ENCODE measurements at places on chromosomes 1 and 21.

DNA sequence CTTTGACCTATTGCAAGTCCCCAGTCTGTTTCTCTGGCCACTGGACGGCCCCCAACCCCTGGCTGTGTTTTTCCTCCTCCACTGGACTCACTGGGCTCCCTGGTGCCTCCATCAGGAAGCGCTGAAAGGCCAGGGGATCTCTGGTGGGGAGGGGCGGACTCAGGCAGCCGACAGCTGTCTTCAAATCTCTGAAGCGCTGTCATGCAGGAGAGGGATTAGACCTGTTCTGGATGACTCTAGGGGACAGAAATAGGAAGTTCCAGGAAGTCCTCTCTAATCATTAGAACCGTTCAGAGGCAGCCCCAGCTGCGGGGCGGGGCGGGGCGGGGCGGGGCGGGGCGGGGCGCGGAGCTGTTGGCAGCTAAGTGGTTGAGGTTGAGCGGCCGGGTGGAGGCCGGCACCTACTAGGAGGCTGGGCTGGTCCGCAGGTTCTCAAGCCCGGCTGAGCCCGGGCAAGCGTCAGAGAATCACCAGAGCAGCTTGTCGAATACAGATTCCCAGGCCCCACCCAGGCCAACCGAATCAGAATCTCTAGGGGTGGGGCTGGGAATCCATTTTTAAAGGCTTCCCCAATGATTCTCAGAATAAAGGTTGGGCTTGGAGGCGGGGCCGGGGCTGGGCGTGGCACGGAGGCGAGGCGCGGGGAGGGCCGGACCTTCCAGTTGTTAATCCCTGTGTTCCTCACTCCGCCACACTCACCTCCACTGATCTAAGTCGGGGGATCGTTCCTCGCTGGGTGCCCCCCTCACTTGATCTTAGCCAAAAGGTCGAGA lies 11.4 kb upstream of the PHLDA3 start:
- peak; percentile 45 for DNase-seq

GRCh38 chr1:41936107-41936506 lies 17.4 kb upstream of the HIVEP3 start:
- DNase-seq = no peak

GRCh38 chr1:56382929-56383328 lies 196.4 kb downstream of the PLPP3 start:
- DNase-seq = no peak

- no peak for DNase-seq
Measured at GRCh38 chr1:9746651-9747050, 77.1 kb downstream of the CLSTN1 start.

DNA sequence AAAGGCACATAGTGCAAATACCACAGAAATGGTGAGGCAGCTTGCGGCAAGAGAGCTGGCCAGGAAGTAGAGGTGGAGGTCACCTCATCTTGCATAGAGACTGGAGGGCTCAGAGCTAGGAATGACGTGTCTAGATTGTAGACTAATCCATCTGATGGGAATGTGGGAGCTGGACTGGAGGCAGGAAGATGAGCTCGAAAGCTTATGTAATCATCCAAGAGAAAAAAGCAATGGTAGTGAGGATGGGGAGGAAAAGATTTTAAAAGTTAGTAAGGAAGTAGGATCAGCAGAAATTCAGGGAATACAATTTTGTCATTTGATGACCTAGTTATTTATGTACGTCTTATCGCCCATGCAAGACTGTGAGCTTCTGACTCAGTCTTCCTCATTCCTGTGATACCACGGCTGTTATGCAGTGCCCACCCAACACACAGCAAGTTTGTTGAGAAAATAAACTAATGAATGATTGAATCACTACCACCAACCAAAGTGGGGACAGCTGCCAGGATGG lies 123.9 kb downstream of the RRAGC start:
- no peak for DNase-seq

DNA sequence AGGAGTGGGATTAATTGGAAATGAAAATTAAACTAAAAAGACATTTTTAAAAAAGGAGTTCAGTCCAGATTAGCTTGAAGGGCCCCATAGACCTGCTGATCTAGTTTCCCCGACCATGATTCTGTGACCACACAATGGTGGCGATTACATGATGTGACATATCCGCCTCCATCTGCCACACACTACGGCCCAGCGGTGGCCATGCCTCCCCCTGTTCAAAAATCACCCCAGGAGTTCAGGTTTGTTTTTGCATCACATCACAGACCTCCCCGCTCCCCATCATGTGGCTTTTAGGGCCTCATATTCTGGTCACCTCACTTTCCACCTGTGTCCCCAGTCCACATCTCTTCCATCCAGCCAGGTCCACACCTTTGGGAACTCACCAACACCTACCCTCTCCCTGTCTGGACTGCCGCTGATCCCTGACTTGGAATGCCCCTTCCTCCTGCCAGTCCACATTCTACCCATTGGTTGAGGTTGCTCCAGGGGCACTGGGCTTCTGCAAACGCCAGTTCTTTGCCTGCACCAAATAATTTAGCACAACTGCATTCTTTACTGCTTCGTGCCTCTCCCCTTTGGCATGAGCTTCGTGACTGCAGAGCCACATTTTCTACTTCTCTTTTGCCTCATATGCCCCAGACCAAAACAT lies 38.9 kb downstream of the CD247 start:
- DNase-seq = no peak

DNA sequence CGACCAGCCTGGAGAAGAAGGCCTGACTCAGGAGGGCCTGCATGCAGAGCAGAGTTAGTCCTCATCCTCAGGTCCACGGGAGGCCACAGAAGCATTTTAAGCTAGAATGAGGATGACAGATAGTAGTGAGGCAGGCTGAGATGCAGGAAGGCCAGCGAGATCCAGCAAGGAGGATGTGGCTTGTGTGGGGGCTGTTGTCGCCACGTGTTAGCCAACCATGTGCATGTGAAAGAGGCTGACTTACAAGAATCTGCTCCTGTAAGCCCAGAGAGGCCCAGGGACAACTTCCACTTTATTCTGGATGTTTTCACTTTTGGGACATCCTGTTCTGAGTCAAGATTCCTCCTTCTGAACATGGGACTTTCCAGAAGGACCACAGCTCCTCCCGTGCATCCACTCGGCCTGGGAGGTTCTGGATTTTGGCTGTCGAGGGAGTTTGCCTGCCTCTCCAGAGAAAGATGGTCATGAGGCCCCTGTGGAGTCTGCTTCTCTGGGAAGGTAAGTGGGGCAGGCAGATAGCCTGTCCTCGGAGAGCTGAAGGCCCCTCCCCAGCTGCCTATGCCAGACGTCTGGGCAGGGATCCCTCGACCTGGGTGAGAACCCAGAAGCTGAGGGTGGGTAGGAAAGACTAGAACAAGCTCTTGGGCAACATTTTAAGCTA lies at the start of gene SLAMF8:
Gene SLAMF8, plus strand, starts transcription at position 433 of the 661 bp plus-strand sequence. Its CDS starts 26 bp downstream, at position 459.
- peak; percentile 38 for DNase-seq

DNA sequence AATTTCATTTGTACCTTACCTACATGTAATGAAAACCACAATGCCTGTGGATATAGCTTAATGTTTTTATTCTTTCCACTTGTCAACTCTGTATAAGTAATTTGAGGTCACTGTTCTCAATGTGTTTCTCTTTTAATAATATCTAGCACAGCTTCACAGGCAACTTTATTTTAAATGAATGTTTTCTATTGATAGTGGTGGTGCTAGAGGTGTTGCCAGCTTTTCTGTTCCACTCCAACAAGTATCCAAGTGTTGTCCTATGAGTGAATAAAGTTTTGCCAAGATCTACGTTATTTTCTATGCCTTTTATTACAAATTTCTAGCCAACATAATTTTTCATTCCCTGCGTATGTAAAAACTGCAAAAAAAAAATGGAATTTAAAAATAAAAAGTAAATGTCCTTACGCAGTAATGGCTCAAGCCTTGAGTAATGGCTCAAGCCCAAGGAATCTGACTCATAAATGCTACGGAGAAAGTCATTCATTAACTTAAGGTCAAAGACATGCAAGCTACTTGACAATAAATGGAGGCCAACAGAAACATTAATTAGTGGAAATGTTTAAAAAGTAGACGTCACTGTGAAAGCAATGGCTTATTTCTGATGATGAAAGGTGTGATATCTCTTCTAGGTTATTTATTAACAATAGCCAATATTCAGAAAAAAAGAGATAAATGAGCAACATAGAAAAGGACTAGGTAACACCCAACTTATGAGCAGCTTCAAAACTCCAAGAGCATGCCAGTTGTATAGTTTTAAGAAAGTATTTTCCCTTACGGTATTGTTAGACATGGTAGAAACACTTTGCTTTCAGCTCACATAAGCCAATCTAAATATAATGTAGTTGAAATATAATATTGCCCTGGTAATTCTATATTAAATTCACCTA lies 71.4 kb downstream of the SLC44A5 start:
- DNase-seq = no peak

DNA sequence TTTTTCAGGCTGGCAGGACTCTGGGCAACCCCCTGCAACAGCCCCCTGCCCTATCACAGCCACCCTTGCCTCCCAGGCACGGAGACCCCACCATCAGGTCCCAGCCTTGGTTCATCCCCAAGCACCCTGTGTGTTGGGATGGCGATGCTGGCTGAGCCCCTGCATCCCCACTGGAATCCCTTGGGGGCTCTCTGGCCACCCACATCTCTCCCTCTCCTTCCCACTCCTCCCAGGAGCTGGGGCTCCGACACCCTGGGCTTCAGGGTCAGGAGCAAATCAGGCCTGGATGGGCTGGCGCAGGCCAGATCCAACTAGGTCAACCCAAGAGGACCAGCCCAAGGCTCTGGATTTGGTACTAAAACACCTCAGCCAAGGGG lies 25.9 kb downstream of the COL6A1 start:
- DNase-seq = no peak

- no peak for DNase-seq
Measured at GRCh38 chr1:184748740-184749139, 5.9 kb downstream of the EDEM3 start.

DNA sequence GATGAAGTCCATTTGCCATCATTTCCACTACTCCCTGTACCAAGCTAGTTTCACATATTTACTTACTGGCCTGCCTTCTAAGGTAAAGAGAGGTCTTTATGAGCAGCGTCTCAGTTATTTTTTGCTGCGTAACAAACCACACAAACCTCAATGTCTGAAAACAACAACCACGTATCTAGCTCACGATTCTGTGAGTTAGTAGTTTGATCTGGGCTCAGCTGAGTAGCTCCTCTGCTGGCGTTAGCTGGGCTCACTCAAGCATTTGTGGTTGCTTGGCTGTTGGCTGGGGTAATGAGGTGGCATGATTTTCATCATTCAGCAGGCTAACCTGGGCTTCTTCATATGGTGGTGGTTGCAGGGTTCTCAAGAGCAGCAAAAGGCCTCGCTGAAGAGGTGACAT lies 225.4 kb downstream of the FOXD2 start:
- no peak for DNase-seq

DNA sequence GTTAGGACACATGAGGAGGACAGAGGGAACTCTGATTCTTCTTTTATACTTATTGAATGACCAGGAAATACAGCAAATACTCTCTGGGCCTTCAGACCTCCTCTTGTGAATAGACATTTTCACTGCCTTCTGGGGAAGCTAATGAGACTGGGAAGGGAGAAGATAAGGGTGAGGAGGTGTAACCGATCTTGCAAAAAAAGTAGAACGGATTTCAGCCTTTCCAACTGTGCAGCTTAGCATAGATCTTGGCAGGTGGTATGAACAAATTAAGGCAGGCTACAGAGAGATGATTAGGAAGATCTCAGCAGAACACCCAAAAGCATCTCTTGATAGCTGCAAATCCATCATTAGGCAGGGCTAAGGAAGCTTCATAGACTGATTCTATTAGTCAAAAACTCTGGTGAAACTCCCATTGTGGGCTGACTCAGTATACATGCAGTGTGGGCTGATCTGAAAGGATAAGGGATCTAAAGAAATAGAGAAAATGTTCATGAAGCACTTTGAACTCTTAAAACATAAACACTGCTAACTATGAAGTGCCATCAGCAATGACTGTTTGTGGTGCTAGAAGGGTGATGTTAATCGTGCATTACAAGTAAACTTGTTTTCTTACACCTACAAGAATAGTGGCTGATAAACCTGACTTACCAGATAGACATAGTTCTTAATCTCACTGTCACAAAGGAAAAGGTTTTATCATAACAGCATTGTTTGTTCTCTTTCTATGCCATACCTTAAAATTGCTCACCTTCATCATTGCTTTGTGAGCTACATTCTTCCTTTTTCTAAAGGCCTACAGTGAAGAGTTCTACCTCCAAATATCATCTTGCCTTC lies 85.5 kb upstream of the PALMD start:
- no peak for DNase-seq

- no peak for DNase-seq
Measured at GRCh38 chr1:170871868-170872267, 63.5 kb upstream of the MROH9 start.

DNA sequence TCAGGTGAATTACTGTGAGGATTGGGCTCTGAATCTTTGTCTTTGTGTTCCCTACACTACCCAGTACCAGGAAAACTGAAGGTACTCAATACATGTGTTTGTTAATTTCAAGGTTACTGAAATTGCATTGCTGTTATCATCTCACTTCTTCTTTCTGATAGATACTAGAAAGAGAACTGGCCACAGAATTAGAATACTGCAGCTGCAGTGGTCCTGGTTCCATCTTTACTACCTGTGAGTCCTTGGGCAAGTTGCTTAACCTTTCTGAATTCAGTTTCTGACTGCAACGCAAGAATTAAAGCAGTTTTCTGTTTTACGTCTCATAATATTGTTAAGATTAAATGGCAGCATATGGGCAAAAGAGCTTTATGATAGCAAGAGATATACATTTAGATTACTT lies 263.5 kb downstream of the LMO4 start:
- DNase-seq = no peak

- no peak for DNase-seq
Measured at GRCh38 chr21:34702341-34703170, 33.8 kb downstream of the CLIC6 start.

DNA sequence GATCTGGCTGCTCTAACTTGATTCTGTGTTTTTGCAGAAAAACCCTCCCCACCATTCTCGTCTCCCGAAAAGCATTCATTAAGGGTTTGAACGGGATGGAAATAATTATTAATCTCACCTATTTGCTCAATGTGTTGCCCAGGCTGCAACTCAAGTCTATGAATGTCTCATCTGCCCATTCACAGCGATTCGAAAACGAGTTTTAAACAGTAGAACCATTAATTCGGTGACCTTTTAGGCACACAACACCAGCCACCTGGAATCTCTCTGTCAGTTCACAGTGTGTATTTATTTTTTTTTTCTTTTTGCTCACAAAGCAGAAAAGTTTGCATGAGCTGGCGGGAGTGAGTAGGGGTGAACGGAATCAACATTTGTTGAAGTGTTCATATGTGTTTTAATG lies 764.7 kb upstream of the TPTE start:
- DNase-seq = no peak

DNA sequence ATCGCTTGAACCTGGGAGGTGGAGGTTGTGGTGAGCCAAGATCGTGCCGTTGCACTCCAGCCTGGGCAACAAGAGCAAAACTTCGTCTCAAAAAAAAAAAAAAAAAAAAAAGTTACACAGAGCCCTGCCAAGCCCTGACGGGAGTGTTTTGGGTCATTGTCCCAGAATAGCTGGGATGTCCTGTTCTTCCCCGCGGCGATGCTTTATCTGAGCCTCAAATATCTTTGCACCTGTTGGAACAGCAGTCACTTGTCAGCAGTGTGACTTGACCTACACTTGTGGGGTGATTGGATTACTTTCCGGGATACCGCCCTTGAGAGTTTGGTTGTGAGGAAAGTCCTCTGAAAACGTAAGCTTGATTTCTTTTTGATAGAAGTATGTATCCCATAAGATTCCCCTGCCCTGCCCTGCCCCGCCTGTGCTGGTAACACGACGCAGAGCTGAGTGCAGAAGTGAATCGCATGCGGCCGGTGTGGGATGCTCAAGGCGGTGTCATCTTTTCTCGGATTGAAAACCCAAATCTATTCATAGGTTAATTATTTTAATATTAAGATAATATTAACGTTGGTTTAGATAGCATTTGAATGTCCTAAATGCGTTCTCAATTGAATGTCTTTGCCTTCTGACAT lies 50.9 kb downstream of the PCNT start:
- DNase-seq = no peak

- no peak for DNase-seq
Measured at GRCh38 chr1:3024019-3024418, 2.8 kb downstream of the ACTRT2 start.

Data from AML-193 (cell line).